Activated CD4-positive, alpha-beta T cell treated with anti-CD3 and anti-CD28 coated beads for 36 hours (primary cell): ENCODE measurements at places on chromosomes 5 and 9.

- DNase-seq: no peak
Observed at GRCh38 chr5:122790354-122791103, 15.6 kb downstream of the SNX2 start.

DNA sequence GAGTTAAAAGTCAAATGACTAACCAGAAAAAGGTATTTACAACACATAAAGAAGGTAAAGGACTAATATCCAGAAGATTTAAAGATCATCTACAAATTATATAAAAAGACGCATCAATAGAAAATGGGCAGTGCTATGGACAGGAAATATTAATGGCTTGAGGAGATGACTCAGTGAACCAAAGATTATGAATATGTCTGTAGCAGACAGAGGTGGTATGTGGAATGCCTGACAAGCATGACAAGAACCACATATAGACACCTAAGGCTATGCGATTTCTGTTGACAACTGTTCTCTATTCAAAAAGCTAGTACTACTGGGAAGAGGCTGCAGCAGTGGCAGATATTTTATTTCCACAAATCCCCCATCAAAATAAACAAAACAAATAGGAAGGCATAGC, 177.0 kb upstream of the SH3GL2 start:
- DNase-seq: no peak

DNA sequence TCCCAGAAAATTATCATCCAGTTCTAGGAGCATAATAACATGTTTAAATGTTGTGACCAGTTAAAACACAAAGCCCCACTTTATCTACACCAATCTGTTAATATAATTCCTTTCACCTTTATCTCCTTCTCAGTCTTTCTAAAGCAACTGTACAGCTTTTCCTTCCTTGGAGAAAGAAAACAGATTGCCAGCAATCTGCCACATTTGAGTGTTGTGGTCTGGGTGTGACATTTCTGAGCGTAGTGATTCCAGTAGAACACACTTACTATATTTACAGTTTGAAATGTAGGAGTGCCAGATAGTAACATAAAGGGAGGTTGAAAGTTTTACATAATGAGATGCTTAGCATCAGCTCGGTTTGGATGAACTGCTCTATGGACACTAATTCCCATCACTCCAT, 76.1 kb downstream of the KCNN2 start:
- no peak for DNase-seq

GRCh38 chr9:7234144-7234543, 476.4 kb downstream of the KDM4C start:
- DNase-seq: peak; percentile 76

DNA sequence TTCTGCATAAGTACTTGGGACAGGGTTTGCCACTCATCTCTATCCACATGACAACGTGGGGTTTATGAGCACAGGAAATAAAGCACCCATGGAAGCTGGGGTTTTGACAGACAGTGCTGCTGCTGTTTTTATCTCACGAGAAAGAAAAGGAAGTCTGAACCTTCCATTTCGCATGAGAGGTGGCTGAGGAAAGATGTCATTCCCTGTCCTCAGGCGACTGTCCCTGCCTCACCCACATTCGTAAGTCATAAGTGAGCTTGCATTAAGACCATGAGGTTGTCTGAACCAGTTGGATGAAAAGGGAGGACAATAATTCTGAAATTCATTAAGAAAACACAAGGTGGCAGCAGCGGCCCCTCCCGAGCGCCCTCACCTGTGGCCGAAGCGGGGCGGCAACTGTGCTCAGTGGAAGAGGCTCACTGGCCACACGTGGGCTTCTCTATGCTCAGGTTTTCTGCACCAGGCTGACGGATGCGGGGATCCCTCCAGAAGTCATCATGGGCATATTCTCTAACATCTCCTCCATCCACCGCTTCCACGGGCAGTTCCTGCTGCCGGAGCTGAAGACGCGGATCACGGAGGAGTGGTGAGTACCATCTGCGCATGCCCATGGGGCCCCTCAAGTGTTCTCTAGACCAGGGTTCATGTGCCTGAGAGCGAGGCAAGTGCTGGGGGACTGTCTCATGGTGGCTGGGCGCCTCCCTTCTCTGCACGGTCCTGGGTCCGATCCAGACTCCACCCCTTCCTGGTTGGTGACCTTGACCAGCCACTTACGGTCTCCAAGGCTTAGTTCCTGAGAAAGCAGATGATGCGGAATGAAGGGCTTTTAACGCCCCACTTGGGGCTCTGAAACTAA, 54.7 kb upstream of the SUSD3 start:
- peak; percentile 83 for DNase-seq

GRCh38 chr9:120625222-120625621, 45.3 kb upstream of the CDK5RAP2 start:
- no peak for DNase-seq

- DNase-seq: no peak
Observed at GRCh38 chr9:129305246-129305645, 127.2 kb upstream of the IER5L start.

DNA sequence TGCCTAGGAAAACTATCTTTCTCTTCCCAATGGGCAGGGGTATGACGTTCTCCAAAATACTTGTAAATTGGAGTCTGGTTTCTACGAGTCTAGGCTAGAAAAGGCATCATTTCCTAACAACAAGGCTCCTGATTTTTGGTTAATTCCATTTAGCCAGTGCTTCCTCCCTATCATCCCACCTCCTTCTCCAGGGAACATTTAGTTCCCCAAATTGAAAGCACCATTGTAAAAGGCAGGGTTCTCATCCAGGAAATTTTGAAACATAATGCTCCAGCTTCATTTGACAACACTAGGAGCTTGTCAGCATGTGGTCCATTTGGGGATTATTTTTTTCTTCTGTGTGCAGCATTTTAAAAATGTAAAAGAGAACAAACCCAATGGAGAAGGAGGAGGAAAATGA, 256.5 kb upstream of the GRIA1 start:
- DNase-seq: no peak

DNA sequence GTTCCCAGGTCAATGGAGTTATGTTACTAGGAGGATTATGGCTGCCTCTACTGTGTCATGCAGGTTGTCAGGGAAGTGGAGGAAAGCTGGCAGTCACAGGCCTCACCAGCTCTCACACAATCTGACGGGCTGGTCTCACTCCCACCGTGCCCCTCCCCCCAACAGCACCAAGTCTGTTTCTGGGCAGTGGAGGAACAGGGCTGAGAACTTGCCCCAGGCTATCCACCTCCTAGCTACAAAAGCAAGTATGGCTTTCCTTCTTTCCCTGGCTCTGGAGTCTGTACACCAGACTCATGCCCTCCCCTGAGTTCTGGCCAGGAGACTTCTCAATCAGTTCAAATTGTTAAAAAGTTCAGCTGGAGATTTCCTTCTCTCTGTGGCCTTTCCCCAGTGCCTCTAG, 25.7 kb upstream of the RIOK2 start:
- DNase-seq: no peak

DNA sequence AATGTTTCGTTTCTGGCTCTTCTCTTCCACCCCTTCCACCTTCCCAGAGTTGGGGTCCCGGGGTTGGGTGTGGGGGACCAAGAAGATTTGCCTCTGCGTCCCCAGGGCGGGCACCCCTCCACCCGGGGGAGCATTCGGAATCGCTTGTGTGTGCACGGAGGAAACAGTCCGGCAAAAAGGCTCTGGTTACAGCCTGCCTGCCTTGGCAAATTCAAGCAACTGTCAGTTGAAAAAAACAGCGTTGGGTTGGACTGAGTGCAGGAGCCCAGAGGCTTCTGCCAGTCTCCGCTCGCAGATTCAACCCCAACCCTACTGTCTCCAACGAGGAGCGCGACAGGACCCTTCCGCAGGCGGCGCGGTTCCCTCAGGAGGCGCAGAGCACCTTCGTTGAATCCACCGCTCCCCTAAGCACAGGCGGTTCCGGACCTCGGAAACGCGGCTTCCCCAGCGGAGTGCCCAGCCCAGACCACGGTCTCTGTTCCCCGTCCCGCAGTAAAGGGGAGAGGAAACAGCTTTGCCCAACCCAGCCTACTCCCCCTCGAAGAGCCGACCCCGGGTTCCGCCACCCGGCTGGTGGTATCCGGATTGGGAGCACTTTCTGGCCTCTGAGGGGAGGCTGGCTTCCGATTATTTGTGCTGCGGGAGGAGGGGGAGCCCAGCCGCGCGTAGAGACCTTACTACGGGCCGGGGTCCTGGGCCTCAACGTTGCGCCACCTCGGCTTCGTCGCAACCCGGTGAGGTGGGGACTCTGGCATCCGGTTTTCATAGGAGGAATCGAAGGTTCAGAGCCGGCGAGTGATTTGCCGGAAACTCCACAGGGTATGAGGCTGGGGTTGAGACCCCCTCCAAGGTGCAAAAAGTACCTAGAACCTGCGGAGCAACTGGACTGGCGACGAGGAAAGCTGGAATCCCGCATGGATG, 9.6 kb downstream of the LHX6 start:
- peak; percentile 26 for DNase-seq

- peak; percentile 35 for DNase-seq
Observed at GRCh38 chr5:115069087-115069968, 100.4 kb downstream of the TRIM36 start.

DNA sequence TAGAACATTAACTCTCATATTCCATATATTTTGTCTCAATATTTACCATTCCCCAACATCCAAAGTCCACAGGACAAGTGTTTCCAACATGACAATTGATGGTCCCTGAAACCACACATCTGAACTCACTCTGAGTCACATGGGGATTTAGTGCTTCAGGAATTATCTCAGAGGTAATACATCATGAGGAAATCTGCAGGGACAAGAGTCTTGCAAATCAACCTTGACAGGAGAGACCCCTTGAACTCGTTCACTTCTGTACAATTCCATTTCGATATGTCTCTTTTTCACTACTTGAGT, 119.7 kb upstream of the ABCA1 start:
- DNase-seq: no peak

DNA sequence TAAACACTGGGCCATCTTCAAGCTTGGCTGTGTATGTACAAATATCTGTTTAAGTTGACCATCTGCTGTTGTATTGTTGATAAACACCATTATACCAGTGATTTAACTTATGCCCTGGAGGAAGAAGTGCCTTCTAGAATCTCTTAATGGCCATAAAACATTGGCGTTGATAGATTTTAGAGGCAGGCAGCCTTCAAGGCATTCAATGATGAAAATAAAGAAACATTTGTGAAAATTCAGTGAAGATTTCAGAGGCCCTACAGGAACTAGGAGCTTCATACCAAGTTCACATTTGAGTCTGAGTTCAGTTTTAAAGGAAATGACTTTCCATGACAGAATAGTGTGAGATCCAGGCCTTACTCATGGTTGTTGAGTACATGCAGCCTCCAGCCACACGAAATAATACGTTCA, 52.2 kb downstream of the MAP1B start:
- no peak for DNase-seq

DNA sequence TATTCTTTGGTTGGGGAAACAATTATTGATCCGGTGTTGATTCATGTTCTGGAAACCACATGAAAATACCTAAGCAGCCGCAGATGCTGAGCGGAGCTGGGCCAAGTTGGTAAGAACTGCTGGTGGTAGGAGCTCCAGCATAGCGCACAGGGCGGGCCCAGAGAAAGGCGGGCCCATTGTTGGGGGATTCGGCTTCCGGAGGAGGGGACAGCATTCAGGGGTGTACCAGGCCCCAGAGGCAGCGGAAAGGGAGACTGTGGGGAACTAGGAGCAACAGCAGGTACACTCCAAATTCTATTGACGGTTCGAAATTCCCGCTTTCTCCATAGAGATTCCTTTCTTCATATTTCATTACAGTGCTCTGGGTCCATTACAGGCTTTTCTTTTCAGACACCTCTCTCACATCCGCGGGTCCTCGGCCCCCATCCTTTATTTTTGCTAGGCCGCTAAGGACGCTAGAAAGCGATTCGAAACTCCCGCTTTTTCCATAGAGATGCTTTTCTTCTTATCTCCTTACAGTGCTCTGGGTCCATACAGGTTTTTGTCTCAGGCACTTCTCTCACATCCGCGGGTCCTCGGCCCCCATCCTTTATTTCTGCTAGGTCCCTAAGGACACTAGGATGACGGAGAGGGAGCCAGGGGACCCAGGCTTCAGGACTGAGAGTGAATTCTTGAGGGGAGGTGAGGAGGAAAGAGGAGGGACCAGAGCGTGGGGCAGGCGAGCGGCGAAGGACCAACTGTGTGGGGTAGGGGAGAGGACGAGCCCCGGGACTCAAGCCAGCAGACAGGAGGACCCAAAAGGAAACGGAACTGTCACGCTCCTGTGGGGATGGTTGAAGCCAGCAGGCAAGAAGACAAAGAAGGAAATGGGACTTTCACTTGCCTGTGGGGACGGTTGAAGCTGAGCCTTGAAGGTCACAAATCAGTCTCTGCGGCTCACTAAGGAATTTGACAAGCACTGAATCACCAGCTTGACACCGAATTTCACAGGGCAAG, at the start of gene CCDC152:
Gene CCDC152, plus strand, starts transcription at position 213 of the 996 bp plus-strand sequence. CDS start 2,304 bp downstream, outside the sequence.
- peak; percentile 78 for DNase-seq

DNA sequence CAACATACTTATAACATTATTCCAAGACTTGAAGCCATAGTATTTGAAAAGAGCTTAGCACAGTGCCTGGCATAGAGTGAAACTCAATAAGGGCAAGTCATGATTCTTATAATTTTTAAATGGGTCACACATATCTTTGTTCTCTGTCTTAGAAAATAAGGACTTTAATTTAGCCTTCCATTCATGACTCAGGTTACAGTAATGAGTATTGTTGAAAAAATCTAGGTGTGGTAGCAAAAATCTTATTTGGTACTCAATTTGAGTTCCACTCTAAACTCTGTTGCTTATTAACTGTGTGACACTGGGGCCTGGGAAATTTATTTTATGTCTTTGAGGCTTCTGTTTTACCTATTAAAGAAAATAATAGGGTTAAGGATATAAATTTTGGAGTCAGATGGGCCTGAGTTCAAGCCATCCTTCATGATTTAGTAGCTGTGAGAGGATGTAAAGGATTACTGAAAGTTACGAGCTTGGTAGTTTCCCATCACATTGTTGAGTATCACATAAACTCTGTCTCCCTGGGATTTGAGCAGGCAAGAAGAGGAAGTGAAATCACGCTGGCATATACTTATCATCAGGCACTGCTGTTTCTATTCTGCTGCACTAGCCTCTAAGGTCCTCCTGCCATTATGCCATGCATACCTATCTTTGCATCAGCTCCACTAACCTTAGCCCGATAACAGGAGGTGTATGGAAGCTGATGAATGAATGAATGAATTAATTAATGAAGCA, 1.5 kb downstream of the SPINK9 start:
- no peak for DNase-seq

- DNase-seq: no peak
Observed at GRCh38 chr5:16740066-16740810, 123.4 kb upstream of the RETREG1 start.

- DNase-seq: no peak
Observed at GRCh38 chr5:175854231-175855040, 16.9 kb upstream of the CPLX2 start.

DNA sequence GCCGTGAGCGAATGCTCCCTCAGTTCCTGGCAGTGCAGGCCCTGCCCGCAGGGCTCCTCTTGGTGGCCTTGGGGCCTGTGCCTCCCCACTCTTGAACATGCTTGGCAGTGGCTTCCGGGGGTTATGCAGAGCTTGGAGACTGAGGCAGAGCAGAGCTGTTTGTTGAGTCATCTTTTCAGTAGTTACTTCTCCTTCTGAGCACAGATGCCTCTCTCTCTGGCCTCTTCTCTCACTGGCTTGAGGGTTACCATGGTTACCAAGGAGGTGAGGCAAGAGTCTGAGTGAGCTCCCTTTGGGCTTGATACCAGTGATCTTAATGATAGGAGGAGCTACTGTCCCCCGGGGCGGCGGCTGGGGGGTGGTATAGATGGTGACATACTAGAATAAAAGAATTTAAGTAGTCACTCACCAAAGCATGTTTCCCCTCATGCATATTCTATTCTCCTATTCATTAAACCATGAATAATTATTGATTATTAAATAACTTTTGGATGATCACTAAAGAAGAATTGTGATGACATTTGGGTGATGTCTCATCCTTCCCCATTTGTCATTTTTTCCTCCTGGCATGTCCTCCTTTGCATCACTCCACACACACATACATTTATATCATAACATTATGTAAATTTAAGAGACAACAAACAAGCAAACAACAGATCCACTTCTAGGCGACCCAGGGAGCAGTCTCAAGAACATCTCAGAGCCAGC, 111.1 kb downstream of the ARHGAP26 start:
- DNase-seq: no peak
